CD4-positive, alpha-beta T cell treated with Interleukin-17A for 1 hour (primary cell): ENCODE measurements at places on chromosomes 12 and 14.

- peak; percentile 14 for DNase-seq
These were observed 173.8 kb upstream of the MIS18BP1 start for GRCh38 chr14:45426685-45427282.

DNA sequence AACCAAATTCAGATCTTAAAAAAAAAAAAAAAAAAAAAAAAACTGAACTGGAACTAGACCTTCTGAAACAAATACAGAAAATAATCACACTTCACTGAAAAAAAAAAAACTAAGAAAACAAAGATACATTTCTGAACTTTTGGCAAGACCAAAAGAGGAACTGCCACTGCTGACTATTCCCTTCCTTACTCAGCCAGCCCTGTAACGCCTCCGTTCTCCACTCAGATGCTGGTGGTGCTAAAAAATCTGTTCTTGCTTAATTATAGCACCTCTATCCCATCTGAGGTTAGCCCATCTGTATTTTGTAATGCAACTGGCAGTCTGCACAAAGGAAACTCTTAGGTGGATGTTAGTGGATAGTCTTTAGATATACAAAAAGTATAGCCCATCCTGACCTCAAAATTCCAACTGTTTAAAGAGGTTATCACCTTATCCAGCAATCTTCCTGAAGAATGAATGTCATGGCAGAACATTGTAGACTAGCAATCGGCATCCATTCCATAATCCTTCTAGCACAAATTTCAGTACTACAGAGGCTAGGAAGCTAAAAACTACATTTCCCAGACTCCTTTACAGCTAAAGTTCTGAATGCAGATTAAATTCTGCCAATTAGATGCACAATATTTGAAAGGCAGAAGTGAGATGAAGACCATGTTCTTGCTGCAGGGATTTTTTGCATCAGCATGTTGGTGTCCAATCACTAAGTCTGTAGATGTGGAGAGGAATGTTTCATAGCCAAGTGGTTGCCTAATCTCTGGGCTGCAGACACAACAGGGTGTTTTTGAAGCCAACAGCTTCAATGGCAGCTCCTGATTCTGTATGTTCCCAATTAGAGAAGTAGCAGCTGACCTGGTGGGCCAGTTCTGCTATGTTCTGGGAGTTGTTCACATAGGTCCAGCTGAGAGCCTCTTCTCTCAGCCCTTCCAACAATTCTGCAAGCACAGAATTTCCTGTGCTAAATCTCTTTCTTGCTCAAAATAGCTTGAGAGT is 5.7 kb downstream of the MAP3K9 start:
- no peak for DNase-seq

- no peak for DNase-seq
These were observed 7.4 kb downstream of the SALL2 start for GRCh38 chr14:21518725-21519124.

GRCh38 chr12:57842342-57843294 is 3.9 kb downstream of the CTDSP2 start:
- no peak for DNase-seq

DNA sequence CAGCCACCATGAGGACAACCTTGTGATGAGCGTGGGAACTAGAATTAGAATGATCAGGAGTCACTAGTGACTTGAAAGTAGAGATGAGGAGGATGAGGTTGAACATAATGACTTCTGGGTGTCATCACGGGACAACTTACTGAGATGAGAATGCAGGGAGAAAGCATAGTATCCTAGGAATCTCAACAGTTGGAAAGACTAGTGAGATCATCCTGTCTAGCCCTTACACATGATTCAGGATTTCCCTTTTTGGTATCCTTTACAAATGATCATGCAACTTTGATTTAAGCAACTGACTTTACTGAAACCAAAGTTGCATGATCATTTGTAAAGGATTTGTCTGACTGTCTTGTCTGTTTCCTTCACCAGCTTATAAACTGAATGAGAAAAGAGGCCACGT is 51.8 kb upstream of the HIF1A start:
- no peak for DNase-seq

GRCh38 chr12:29794862-29795261 is 11.1 kb upstream of the TMTC1 start:
- no peak for DNase-seq

GRCh38 chr14:99067141-99067920 is 204.7 kb downstream of the BCL11B start:
- DNase-seq: no peak

DNA sequence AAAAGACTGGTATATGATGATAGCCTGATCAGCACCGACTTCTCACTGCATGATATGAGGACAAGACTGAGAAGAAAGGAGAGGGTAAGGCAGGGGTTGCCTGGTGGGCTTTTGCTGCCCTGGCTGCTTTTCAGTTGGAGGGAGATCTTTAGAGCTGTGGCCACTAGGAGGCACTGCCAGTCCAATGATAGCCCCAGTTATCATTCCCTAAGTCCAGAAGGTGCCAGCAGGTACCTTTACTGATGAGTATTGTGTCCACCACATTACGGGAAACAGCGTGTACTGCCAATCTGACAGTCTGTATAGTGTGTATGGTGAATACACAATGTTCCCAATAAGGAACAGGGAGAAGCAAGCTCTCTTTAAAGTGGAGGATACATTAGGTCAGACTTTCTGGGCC is 55.8 kb upstream of the CCDC175 start:
- no peak for DNase-seq

- peak; percentile 4 for DNase-seq
These were observed 40.0 kb downstream of the PEBP1 start for GRCh38 chr12:118175823-118176447.

DNA sequence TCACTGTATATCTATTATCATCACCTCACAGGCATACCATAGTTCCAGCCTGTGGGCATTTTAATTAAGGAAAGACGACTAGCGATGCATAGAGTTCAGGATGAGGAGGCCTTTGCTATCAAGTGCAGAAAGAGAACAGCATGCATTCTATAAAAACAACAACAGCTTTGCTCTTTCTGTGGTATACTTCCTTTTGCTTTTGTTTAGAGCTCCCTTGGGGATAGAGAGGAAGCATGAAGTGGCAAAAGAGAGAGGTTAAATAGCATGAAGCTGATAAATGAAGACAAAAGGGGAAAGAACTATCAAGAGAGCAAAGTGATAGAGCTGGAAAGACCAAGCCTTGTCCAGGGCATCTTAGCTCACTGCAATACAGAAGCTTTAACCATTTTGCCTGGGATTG is 23.5 kb downstream of the IFNG-AS1 start:
- no peak for DNase-seq

DNA sequence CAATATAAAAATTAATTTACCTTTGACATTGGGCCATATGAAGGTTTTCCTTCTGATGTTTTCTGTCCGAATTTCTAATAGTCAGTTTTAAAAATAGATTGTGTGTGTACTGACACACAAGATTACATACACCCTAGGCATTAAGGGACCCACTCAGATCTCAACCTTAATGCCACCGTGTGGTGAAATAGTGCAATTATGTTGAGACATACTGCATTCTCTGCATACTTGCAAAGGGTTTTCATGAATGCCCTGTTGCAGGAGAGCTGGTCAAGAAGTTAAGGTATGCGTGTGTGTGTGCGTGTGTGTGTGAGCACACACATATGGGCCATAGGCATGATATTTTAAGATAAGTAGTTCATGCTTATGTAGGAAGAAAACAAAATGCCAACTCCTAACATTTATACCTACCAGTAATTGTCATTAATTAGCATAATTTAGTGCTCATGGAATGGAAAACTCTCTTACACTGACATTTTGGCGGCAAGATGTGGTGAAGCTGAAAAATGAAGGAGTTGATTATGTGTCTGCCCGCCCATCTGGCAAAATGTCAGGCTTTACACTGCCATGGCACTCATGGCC is 58.8 kb downstream of the PIK3C2G start:
- no peak for DNase-seq

DNA sequence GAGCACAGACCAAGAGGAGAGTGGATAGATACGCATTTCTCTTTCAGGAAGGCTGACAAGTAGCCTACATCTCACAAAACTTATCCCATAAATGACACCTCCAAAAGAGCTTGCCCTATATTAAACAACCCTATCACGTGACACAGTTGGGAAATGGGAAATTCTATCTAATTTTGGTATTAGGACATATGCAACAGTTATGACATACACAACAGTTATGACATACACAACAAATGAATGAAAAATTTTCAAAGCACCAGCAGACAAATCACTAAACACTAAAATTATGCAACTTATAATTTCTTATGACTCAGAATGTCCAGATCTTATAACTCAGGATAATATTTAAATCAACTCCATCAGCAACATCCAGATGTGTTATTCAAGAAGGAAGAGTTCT is 54.1 kb downstream of the DUSP16 start:
- DNase-seq: no peak

DNA sequence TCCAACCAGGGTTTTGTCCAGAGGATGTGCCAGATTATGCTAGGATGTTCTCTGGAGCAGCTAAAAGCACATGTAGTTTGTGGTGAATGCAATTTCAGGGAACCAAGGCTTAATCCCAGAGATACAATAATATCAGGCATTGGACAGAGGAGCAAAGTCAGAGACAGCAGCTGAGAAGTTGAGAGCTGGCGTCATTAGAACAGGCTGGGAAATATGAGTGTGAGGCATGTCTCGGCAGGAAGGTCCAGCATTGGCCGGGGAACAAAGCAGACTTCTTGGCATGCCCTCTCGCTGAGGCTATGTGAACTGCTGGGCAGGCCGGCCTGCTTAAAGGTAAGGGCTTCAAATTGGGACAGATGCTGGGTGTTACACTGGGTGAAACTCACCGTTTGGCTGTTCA is 125.4 kb downstream of the CAND1 start:
- DNase-seq: no peak

DNA sequence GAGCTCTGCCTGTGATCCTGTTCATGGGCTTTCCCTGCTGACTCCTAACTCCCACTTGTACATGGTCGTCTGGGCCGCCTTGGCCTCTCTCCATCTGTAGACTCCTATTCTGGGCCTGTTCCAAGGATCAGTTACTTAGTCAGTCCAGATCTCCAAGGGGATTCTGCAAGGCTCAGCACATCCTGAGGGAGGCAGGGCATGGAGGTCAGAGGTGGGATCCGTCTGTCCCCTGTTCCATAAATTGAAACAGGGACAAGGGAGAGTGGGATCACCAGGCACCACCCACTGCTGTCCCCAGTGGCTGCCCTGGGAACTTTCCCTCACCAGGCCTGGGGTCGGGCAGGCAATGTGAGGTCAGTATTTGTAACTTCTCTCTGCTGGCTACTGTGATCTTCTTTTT is 43.5 kb downstream of the KCTD10 start:
- no peak for DNase-seq

- DNase-seq: no peak
These were observed 14.6 kb downstream of the SLC38A4 start for GRCh38 chr12:46811185-46811584.

DNA sequence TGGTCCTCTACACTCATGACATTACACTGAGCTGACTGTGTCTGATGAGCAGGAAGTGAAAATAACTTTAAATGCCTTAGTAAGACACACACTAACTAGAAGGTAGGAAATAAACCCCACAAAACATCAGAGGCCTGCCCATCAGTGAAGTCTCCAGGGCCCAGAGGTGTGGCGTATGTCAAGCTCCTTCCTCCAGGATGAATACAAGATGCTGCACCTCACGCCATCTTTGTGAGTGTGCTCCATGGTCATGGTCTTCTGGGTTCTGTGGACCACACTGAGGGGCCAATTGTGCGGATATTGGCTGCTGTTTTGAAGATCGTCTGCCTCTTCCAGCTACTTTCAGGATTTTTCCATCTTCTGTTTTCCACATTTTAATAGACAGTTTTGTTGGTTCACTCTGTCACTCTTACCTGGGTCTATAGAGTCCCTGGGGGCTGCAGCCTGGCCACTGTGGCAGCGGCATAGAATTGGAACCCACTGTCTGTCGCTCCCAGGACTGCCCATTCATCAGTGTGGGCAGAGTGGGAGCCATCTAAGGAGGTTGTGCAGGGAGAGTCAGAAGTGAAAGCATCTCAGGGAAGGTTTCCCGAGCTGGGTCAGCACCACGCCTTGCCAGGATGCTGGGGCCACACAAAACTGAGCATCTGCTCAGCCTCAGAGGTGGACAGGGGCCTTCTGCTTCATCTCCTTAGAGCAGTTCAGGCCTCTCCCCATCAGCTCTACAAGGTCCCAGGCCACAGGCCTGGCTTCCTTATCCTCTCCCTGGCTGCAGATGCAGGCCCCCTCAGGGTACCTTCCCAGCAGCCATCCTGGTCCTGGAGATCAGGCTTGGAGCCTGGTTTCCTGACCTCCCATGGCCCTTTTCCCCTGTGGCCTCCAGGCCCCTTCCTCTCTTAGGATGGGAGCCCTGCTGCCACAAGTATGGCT is 57.5 kb upstream of the C14orf180 start:
- DNase-seq: no peak

GRCh38 chr12:95371571-95371970 is 102.4 kb upstream of the METAP2 start:
- no peak for DNase-seq

DNA sequence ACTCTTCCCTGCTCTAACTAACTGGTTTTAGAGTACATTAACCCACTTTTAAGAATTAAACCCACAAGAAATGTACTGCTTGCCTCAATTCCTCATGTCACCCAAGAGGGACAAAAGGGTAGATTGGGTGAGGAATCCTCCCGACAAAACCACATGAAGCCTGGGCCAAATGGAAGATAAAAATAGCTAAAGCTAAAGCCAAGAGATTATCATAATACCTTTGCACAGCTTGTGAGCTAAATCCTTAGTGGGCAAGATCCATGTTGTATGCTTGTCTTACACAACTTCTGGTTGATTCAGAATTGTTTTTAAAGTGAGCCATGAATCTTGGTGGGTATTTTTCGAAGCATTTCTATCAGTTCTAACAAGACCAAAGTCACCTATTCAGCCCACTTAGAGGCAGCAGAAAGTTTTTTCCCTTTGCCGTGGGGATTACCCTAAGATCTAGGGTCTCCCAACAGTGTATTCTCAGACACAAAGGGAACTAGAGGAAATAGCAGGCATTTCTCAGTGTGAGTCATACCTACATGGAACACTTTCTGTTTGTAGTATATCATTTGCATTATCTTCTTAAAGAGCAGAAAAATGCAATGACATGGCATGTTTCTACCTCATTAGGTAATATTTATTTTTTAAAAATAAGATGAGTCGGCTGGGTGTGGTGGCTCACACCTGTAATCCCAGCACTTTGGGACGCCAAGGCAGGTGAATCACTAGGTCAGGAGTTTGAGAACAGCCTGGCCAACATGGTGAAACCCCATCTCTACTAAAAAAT is 616.6 kb downstream of the KCNH5 start:
- DNase-seq: no peak

DNA sequence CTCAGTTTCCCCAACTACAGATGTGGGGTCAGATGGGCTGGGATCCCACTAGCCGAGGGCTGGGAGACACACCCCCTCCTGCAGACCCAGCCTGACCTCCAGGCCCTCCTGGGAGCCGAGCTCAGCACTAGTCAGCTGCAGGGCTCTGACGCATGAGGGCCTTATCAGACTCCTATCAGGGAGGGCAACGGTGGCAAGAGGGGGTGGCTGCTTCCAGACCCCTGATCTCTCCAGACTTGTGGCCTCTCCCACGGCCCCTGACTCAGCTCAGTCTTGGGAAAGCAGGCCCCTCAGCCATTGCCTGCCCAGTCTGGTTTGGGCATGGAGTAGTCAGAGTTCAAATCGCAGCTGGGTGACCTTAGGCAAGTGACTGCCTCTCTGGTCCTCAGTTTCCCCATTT is 2.5 kb downstream of the RASAL1 start:
- no peak for DNase-seq

- DNase-seq: peak; percentile 46
These were observed at the start of gene ITGA5 for GRCh38 chr12:54419088-54419887. Gene ITGA5, minus strand, starts transcription at chr12:54419266. Its CDS starts 68 bp downstream, at chr12:54419198.

GRCh38 chr12:31003861-31004640 is 69.6 kb upstream of the DDX11 start:
- no peak for DNase-seq
